ENCODE measurements at places on chromosomes 1 and 21. TPM values are rescaled to one million over a fixed set of nuclear protein-coding genes. Genes with fewer than 3 reads are reported as not detected.

DNA sequence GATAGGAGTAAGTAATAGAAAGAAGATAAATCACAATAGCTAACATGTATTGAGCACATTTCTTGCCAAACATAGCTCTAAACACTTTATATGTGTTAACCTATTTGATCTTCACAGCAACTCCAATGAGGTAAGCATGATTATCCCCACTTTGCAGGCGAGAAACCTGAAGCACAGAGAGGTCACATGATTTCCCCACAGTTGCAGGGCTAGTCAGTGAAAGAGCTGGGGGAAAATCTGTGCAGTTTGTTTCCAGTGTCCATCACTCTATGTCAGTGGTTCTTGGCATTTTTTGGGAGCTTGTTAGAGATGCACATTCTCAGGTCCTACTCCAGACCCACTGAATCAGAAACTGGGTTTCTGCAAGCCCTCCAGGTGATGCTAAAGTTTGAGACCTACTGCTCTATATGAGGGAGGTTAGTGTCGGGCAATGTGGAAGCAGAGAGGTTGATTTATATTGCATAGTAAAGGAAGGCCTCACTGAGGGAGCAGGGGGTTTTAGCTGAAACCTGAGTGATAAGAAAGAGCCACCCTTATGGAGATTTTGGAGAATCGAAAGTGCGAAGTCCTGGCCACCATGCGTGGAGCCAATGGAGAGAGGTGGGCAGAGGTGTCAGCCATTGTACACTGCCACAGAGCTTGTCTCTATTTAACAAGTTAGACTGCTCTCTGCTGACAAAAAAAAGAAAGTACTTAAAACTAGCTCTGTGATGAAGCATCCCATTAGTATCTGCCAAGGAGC is 20.9 kb downstream of the MCOLN3 start:
- peak; percentile 9 for DNase-seq

- no peak for DNase-seq
Observed at GRCh38 chr1:221884821-221885220, 142.9 kb upstream of the DUSP10 start.

- no peak for DNase-seq
Observed at GRCh38 chr1:6309564-6309963, 48.7 kb upstream of the GPR153 start.

The FCRL3 gene
- not detected for total RNA-seq

The NR5A2 gene
- 0.10 TPM for total RNA-seq

The SPATA1 gene
- total RNA-seq, result not detected

The FCRLA gene
- total RNA-seq, result 0.20 TPM

DNA sequence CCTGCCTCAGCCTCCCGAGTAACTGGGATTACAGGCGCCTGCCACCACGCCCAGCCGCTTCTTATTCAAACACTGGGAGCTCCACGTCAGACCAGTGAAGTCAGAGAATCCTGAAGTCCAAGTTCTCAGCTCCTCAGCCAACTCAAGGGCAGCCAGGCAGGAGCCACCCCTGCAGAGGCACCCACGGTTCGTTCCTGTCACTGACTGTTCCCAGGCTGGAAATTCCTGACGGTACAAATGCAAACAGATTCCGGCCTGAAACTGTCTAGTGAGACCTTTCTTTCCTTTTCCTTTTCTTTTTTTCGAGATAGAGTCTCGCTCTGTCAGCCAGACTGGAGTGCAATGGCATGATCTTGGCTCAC is 11.7 kb downstream of the SLC35E2B start:
- DNase-seq, result no peak

The RHBG gene
- not detected for total RNA-seq

The GPR37L1 gene
- not detected for total RNA-seq

DNA sequence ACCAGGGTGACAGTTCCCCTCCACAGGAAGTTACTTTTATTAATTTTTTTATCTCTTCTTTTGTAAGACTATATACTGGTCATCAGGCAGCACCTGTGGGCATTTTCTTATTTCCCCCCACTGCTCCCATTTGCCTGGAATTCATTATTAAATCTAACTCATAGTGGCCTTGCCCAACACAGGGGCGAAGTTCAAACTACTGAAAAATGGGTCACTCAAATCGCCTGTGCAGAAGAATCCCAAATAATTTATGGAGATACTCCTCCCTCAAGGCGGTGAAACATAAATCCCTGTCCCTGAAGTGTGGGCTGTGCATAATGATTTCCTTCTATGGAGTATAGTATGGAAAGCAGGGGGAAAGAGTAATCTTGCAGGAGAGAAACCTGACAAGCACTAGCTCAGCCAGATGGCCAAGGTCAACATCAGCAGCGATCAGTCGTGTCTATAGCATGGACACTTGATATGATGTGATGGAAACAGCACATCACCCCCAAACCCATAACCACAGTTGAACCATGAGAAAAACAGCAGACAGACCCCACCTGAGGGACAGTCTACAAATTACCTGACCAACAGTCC is 7.9 kb downstream of the CAMK2N1 start:
- DNase-seq, result no peak

DNA sequence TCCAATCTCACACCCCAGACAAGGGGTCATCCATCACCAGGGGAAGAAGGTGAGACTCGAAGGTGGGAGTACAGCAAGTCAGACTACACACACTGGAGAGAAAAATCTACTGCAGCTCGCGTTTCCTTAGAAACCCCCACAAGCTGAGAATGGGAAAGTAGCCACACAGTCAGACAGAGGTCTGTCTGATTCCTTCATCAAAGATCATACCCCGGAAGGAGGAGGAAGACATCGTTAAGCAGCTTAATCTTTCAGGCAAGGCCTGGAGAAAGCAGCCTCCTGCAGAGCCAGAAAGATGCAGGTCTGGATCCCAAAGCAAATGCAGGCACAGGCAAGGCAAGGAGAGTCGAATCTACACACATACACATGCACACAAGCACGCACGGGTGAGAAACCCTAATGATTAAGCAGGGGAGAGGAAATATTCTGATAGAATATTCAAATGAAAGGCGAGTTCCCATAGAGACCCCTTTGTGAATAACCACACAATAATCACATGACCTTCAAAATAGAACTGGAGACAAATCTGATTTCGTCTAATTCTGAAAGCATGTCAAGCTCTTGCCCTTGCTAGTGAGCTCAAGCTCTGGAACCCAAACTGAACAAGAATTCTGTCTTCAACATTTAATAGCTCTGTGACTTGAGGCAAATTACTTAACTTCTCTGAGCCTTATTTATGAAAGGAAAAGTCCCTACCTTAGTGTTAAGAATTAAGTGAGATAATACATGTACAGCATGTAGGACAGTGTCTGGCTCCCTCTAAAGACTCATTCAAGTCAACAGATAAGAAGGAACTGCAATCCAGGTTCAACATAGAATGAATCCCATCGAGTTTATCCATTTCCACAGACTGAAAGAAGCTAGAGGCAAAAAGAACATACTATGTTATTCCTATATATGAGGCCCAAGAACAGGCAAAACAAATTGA is 387.8 kb downstream of the OMA1 start:
- no peak for DNase-seq

DNA sequence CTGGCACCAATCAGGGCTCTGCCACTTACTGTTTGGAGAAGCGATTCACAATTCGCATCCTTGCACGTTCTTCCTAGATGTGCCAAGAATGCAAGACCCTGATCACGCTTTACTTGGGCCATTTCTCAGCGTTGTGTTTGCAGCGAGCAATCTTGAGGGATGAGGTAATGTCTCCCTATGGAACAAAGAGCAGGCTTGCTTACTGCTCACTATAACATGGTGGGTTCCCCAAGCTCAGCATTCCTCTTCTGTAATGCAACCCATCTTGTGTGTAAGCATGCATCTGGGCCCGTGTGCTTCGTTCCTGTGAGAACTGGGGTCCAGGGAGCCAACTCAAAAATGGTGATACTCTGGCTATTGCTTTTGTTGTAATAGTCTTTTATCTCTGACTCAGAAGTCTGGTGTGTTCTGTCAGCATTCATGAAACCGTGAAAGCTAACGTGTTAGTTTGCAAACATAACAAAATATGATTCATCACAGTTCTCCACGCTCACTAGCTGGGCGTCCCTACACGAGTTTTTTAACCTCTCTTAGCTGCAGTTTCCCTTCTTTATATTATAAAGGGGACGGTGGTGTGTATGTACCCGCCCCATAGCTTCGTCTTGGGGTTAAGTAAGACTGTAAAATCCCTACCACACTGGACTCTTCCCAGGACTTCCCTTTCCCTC is 33.3 kb downstream of the DNTTIP2 start:
- DNase-seq, result peak; percentile 41

The ANKRD65 gene
- 0.15 TPM for total RNA-seq

DNA sequence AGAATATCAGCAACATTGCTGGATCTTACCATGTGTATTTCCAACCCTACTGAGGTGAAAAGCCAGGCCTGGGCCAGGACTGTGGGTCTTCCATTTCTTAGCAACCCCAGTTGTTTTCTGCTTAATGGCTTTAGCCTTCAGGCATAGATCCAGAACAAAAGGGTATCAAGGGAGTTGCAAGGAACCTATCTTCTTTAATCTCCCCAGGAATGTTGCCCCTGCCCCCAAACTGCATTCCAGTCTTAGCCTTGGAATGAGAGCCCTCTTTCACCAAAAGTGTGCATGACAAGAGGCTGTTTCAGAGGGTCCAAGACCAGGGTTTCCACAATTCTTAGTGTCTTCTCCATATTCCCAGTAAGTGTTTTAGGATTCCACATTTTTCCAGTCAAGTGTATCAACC is 87.9 kb upstream of the SOX13 start:
- DNase-seq, result no peak

DNA sequence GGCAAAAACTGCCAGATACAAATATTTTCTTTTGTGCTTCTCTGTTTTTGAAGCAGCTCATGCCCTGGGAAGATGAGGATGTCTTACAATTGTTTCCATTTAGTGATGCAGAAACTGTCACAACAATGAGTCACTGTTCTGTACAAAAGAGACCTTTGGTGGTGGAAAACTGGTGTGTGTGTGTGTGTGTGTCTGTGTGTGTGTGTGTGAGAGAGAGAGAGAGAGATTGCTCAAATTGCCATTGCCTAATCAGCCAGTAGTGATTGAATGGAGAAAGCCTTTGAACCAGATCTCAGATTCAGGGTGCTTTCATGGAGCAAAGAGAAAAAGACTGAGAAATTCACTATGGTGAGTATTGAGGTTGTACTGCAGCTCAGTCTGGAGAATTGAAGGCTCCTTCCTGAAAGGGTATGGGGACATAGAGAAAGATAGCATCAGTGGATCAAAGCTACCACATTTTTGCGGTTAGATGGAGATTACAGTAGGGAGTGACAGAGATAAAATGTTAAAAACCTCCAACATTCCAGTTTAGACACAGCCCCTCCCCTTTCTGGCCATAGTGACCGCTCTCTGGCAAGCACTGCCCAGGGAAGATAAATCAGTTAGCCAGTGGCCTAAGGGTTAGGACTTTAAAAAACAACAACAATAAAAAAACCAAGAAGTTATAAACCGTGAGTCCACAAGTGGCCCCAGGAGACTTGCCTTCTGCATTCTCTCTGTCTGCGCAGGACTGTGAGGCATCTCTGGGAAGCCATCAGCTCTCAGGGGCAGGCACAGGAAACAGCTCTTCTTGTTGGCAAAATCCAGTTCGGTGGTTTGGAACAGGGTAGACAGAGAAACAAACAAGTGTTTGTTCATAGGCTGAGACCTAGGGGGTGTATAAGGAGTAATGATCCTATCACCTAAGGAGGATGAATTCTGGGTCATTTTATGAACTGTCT is 406.5 kb downstream of the DUSP10 start:
- DNase-seq, result peak; percentile 43

The OR2T10 gene
- not detected for total RNA-seq

- no peak for DNase-seq
Observed at GRCh38 chr1:76463278-76463677, 388.7 kb downstream of the ST6GALNAC3 start.

The TPTE gene
- total RNA-seq, result not detected

GRCh38 chr1:15956150-15956549 is 19.8 kb downstream of the ZBTB17 start:
- no peak for DNase-seq

DNA sequence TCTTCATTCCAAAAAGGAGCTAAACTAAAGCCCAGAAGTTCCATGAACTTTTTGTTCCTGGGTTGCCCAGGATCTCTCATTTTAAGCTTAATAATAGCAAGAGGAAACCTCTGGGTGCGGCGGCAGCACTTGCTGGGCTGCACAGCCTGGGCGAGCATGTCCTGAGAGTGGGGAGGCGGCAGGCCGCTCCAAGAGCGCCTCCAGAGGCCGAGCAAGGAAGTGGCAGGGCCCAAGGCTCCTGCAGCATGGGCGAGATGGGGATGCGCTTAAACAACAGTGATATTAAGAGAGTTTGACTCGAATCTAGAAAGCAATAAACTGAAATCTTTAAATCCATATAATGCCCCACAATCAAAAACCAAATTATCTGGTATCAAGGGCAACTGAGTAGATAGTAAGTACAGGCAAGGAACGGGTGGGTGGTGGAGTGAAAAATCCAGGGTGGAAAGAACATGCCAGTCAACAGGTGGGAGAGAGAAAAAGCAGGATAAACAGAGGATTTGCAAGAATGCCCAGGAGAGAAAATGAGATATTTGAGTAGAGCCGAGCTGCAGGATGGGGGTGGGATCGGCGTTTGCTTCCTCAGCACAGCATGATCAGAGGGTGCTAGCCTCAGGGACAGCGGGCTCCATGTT is 14.1 kb upstream of the TNR start:
- DNase-seq, result peak; percentile 28

GRCh38 chr1:229554886-229555621 is 3.5 kb downstream of the ABCB10 start:
- DNase-seq, result peak; percentile 80

DNA sequence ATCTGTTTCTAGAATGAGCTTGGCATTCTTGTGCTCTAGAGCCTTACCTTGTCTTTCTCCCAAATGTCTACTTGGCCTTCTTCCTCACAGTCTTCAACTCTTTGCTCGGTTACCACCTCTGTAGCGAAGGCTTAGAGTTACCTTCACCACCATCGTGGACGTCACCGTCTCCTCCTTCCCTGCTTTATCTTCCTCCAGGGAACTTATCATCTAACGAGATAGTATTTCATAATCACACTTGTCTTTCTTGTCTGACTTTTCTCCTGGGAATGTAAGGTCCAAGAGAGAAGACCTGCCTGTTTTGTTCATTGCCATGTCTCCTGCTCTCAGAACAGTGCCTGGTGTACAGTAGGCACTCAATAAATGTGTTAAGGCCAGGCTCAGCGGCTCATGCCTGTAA is 115.6 kb downstream of the GREM2 start:
- DNase-seq, result no peak

The RPF1 gene
- total RNA-seq, result 88.9 TPM

GRCh38 chr1:13766592-13767564 is 66.9 kb downstream of the PRDM2 start:
- no peak for DNase-seq

The PTGFR gene
- total RNA-seq, result 0.12 TPM

The GBP2 gene
- 1.3 TPM for total RNA-seq

The IGFN1 gene
- 3.3 TPM for total RNA-seq

The FAM163A gene
- total RNA-seq, result 0.17 TPM

The MAEL gene
- total RNA-seq, result not detected

DNA sequence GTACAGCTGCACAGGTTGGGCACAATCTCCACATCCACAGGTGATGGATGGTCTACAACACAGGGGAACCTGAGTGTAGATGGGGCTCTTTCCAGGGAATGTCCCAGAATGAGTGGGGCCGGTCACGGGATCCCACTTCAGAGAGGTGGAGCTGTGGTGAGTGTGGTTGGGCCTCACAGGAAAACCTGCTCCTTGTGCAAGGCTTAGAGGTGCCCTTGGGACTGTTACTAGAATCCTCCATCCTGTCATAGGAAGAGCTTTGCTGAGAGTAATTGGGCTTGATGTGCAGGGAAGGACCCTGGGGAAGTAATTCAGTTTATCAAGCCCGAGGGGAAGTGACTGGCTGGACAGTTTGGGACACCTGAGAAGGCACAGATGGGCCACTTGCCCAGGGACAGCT is 137.9 kb downstream of the ZSCAN20 start:
- DNase-seq, result no peak

All from NCI-H460 (cell line).